ENCODE measurements at places on chromosomes 1 and 21.
A peak's percentile ranks its signal among the peaks of the same experiment; 100 is the strongest.

GRCh38 chr1:118363396-118363795 lies 178.4 kb upstream of the SPAG17 start:
- DNase-seq = no peak

DNA sequence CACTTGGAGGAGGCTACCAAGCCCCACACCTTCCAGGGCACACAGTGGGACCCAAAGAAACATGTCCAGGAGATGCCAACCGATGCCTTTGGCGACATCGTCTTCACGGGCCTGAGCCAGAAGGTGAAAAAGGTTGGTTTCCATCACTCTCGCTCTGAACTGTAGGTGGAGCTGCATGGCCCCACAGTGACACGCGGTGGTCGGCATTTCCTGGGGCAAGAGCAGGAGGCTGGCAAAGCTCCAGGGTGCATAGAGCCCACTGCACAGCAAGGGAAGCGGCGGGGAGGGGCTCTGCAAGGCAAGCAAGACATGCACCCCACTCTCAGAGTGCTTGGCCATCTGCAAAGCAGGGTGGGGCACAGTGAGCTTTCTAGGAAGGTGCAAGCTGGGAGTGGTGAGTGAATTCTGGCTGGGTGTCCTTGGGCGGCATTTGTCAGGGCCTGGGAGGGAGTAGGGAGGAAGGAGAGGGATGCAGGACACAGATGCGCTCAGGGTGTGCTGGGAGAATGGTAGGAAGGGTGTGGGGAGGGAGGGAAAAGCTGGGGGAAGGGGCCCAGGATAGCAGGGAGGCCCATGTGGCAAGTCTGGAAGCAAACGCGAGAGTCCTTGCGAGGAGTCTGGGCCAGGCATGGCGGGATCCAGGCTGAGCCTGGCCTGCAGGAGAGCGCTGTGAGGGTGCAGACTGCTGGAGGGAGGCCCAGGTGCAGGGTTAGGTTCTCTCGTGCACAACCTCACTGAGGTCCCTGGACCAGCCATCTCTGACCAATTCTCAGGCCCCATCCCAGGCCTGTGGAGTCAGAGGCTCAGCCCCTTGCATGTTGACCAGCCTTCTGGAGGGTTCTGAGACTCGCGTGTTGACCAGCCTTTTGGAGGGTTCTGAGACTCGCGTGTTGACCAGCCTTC lies 11.0 kb downstream of the TRPM2 start:
- DNase-seq = no peak

DNA sequence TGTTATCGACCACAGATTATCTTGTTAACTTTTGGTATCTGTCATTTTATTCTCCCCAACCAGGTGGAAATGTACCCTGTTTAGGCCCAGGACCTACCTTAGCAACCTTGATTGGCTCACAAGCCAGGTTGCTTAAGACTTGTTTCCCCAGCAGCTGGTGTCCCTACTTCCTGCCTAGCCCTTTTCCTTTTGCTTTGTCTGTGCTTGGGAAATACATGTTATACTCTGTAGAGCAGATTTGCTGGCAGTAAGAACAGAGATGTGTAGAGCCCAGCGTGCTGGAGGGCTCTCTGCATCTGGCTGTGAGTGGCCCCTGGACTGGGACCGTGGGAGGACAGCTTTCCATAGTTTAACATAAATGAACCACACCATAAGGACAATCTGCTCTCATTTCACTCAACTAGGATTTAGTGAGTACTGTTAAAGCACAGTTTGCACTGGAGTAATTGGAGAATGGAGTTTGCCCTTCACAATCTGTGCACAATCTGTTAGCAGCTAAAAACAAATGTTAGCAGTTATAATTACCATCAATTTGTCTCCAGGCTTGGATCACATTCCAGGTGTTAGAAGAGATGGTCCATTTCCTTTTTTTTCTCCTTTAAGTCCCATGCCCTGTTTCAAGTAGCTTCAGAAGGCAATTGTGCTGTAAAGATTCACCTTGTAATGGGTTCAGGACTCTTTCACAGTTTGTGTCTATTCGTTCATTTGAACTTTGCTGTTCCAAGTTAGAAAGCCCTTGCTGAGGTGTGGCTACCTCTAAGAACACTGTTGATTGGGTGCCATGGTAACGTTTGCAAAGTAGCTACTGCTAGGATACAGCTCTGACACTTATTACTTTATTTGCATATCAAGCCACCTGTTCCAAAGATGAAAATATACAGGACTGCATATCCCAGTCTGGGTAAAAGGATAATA lies at the start of gene APOBEC4:
Gene APOBEC4, minus strand, starts transcription at position 770 of the 915 bp plus-strand sequence. CDS start 4,535 bp downstream, outside the sequence.
- DNase-seq = no peak

DNA sequence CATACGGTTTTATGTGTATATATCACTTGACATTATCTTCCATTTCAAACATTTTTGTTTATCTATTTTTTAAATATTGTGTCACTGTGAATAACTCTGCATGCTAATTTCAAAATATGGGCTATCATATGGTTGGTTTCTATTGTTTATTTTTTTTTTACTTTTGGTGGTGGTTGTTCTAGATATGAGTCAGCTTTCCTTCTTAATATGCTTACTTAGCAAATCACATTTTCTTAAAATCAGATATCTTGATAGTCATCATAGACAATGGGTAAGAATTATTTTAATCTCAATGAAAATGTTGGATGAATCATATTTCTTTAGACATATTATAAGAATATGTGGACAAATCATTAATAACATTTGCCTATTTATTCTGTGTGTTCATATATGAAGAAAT lies 881.5 kb downstream of the BRINP3 start:
- DNase-seq = no peak

GRCh38 chr1:33524586-33524985 lies 52.1 kb downstream of the ZSCAN20 start:
- DNase-seq = peak; percentile 64

GRCh38 chr1:40049725-40050124 lies 9.2 kb downstream of the CAP1 start:
- no peak for DNase-seq

- peak; percentile 54 for DNase-seq
Observed at GRCh38 chr1:155083865-155084721, 5.5 kb downstream of the EFNA3 start.

DNA sequence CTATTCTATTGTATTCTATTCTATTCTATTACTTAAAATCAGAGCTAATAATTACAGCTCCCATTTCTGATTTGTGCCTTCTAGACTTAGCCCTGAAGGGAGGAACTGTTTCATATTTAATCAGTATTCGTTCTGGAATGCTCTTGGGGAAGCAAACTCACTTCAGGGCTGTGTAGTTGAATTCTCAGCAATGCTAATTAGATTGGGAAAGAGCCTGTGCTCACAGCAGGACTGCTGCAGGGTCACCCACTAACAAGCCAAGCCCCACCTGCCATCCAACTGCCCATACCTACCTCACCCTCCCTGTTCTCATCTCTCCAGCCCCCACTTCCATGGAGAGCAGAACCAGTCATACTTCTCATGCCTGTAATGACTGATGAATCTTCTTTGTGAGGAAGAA lies 464.2 kb downstream of the PTPRU start:
- DNase-seq = no peak

DNA sequence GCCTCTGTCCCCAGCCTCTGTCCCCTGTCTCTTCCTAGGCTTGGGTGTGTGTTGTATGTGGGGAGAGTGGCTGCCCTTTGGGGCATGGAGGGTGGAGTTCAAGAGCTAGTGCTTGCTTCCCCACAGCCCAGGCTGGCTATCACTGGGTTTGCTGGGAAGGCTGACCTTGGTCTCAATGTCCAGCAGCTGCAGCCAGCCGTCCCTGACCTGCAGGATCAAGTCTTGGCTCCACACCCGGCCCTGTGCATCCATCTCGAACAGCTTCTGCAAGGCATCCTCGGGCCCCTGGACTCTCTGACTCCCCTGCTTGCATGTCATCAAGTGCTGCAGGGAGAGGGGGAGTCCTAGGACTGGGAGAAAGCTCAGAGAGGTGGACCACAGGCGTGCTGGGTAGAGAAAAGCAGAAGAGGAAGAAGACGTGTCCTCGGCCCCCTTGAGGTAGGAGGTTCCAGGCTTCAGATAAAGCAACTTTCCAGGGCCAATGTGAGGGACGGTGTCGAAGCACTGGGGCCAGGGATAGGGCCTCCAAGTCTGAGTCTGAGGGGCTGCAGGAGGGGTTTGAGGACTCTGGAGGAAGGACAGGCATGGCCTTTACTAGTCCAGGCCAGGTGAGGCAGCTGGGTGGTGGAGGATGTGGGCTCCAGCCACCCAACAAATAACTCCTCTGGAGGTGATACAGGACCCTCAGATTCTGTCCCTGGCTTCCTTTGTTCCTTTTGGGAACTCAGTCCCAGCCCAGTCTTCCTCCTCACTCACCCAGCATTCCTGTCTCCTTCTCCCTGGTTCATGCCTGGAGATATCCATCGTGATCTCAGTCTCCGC lies 4.0 kb downstream of the EPS8L3 start:
- DNase-seq = peak; percentile 44

DNA sequence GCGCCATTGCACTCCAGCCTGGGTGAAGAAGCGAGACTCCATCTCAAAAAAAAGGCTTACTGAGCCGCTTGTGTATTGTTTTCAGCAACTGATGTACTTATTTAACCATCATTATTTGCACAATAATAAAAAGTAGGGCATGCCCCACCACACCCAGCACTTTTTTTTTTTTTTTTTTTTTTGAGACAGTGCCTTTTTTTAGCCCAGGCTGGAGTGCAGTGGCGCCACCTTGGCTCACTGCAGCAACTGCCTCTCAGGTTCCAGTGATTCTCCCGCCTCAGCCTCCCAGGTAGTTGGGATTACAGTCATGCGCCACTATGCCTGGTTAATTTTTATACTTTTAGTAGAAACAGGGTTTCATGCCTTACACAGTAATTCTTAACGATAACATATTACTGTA lies 12.2 kb upstream of the TRNAU1AP start:
- DNase-seq = no peak

- no peak for DNase-seq
Observed at GRCh38 chr1:211896958-211897357, 66.4 kb upstream of the LPGAT1 start.

- DNase-seq = peak; percentile 37
Observed at GRCh38 chr1:246587606-246588005, 21.4 kb downstream of the CNST start.

DNA sequence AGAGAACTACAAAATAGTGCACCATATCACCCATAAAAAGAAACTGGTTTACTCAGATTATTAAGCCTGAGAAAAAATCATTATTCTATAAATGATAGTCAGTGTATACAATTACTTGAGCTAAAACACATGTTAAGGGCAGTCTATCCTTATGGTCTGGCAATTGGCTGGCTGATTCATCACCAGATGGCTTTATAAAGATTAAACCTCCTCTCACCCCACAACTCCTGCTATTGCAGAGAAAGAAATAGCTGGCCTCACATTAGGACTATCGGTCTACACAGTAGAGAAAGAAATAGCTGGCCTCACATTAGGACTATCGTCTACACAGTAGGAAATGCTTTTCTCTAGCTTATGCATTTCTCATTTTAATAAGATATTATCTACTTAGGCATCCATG lies 21.2 kb downstream of the CEP170 start:
- DNase-seq = no peak

- DNase-seq = no peak
Observed at GRCh38 chr1:46455951-46456350, 33.7 kb upstream of the DMBX1 start.

GRCh38 chr21:36489776-36490165 lies 9.8 kb upstream of the CLDN14 start:
- no peak for DNase-seq

DNA sequence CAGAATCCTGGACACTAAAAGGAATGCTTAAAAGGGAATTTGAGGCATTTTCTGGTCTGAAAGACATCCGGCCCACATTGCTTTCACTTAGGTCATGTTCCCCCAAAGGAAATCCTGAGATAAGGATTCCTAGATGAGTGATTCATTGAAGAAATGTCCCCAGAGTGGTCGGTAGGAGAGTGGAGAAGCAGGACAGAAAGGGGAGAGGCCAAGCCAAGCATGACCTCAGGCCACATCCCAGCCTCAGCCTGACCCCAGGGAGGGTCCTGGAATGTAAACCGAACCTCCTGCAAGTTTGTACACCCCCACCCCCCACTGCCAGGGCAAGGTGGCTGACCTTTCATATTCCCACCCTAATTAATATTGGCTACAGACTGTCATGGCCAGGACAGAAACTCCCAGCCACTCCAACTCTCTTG lies 16.6 kb downstream of the HIVEP3 start:
- DNase-seq = no peak

- DNase-seq = no peak
Observed at GRCh38 chr1:4408380-4408779, 246.0 kb upstream of the AJAP1 start.

GRCh38 chr1:41515131-41515678 lies 30.7 kb upstream of the EDN2 start:
- no peak for DNase-seq

DNA sequence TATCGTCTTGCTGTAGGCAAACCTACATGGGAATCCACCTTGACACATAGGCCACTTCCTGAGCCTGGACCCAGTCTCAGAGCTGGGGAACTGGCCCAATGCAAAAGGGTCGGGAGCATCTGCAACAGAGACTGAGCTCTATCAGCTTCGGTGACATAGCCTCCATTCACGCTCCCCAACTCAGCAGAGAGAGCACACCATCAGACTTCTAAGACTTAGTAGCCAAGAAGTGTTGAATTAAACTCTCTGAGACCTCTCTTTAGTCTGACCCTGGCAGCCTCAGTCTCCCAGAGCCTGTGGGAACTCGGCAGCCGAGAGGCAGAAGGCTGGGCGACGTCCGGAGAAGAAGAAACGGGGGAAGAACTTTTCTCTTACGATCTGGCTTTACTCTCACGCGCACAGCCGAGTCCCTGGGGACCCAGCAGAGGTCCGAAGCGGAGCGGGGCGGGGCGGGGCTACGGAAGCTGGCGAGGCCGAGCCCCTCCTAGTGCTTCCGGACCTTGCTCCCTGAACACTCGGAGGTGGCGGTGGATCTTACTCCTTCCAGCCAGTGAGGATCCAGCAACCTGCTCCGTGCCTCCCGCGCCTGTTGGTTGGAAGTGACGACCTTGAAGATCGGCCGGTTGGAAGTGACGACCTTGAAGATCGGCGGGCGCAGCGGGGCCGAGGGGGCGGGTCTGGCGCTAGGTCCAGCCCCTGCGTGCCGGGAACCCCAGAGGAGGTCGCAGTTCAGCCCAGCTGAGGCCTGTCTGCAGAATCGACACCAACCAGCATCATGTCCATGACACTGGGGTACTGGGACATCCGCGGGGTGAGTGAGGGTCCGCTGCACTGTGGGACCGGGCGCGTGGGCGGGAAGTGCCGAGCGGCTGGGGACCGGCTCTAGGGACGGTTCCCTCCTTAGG lies at the start of gene GSTM4:
Gene GSTM4, plus strand, starts transcription at position 485 of the 905 bp plus-strand sequence. Its CDS starts 291 bp downstream, at position 776.
- DNase-seq = peak; percentile 93

- DNase-seq = no peak
Observed at GRCh38 chr1:65163201-65163805, 15.3 kb downstream of the AK4 start.

GRCh38 chr1:112937495-112937894 lies 18.5 kb downstream of the SLC16A1 start:
- DNase-seq = no peak

DNA sequence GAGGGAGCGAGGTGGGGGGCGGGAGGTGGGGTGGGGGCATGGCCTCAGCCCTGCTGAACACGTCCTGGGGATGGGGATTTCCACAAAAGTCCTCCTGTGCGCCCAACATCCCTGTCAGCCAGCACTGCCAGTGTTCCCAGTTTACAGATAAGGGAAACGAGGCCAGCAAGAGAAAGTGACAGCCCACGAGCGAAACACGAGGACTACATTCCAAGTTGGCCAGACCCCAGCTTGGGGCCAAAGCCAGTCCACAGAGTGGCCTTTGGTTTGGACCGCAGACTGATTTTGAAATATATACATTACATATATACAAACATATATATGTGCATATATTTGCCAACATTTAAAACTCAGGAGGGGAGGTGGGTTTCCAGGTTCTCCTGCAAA lies 5.0 kb downstream of the FBXO2 start:
- no peak for DNase-seq
